ENCODE measurements at places on chromosomes 1 and 21.

- no peak for DNase-seq
Measured at GRCh38 chr1:229164836-229165735, 105.8 kb upstream of the RAB4A start.

DNA sequence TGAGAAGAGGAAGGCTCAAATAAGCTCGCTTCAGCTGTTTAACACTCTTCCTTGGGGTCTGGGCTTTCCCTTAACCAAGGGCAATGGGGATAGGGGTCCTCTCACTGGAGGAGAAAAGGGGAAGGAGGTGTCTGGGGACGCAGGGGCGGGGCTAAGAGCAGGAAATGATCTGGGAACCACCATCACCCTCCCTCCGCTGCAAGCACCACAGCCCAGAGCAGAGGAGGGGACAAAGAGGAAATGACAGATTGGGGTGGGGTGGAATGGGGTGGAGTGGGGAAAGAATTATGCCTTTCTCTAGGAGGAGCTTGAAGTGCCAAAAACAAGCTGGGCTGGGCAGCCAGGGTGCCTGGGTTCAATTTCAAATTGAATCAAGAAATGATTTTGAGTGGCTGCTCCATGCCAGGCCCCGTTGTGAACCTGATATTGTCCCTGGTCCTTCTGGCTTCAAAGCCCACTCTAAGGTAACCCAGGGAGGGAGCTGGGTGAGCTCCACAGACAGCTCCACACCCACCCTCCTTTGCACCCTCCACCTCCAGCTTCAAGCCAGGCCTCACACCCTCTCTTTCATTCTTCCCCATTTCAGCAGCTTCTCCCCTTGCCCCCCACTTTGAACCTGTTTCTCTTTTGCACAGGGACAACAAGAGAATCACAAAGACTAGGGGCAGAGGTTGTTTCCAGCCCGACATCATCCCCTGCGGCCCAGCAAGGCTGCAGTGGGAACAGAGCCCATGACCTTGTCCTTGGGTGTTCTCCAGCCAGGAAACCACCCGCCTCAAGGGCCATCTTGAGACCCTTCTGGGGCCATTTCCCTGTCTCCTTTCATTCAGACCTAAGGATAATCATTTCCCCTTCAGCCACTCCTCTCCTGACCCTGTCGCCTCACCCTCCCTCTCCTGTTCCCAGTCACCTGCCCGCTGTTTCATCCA lies 1.1 kb downstream of the ARHGAP30 start:
- peak; percentile 52 for DNase-seq

- no peak for DNase-seq
Measured at GRCh38 chr21:32592929-32593502, 7.7 kb upstream of the TCP10L start.

GRCh38 chr1:1275836-1276235 lies 2.2 kb upstream of the UBE2J2 start:
- DNase-seq = no peak

GRCh38 chr1:94544706-94545490 lies 3.3 kb upstream of the F3 start:
- DNase-seq = no peak

- no peak for DNase-seq
Measured at GRCh38 chr1:107076841-107077240, 20.4 kb downstream of the PRMT6 start.

- DNase-seq = no peak
Measured at GRCh38 chr1:183206538-183207122, 20.6 kb downstream of the LAMC2 start.

- DNase-seq = no peak
Measured at GRCh38 chr1:114112775-114113174, 40.9 kb downstream of the SYT6 start.

GRCh38 chr1:40736085-40736531 lies 44.6 kb downstream of the NFYC start:
- no peak for DNase-seq

Data from pancreas (tissue), 10 donors.